Right renal pelvis (tissue), 4 donors: ENCODE measurements at places on chromosomes 2 and 18. TPM values are rescaled to one million over a fixed set of nuclear protein-coding genes. Genes with fewer than 3 reads are reported as not detected.

GRCh38 chr2:68878071-68878711 lies 7.0 kb upstream of the BMP10 start:
- no peak for DNase-seq

- no peak for DNase-seq
Observed at GRCh38 chr18:32759611-32760167, 13.1 kb downstream of the KLHL14 start.

GPR155 gene
- 7.8 TPM for polyA plus RNA-seq

DNA sequence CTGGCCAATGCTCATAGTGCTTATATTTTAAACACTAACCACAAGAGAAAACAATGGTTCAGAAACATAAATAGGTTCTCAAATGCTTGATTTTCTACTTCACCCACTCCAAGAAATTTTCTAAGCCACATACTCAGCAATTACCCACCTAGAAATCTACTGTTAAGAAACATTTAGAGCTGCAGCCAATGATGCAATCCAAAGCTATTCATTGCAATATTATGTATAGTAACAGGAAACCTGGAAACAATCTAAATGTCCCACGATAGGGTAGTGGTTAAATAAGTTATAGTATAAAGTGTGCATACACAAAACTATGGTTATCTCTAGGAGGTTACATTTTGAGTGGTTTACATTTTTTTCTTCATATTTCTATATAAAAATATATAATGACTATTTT lies 5.7 kb downstream of the FAM237A start:
- DNase-seq = no peak

VSNL1 gene
- polyA plus RNA-seq = 4.9 TPM

SOS1 gene
- polyA plus RNA-seq = 53.8 TPM
